ENCODE measurements at places on chromosomes 11 and 22.

- no peak for DNase-seq
Measured at GRCh38 chr11:1201395-1202153, 21.3 kb upstream of the MUC5B start.

DNA sequence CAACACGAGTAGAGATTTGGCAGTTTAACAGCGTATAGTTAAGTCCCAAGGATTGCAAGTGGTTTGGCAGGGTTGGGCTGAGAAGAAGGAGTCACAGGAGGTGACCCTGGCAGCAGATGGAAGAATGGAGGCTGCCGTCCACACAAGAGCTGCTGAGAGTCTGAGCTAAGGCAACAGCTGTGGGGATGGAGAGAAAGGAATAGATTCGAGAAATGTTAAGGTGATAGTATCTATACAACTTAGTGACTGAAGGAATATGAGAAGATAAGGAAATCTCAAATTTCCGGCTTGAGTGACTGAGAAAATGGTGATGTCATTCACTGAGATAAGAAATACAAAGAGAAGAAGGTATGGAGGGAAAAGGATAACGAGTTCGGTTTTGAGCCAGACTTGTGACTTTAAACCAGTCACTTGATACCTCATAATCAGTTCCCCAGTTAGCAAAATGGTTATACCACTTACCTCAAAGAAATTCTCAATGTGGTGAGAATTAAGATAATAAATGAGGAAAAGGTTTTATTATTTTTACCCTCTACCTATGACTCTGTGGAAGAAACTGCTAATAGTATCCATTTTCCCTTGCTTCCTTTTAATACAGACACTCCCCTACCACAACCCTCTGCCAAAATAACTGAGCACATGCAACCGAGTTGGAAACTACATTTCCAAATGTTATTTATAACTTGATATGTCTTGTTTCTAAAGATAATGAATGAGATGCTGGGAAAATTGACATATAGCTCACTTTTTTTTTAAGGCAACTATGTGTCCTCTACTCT, 30.7 kb downstream of the FAM168A start:
- no peak for DNase-seq

GRCh38 chr11:27408246-27408800, 45.3 kb upstream of the CCDC34 start:
- DNase-seq, result no peak

DNA sequence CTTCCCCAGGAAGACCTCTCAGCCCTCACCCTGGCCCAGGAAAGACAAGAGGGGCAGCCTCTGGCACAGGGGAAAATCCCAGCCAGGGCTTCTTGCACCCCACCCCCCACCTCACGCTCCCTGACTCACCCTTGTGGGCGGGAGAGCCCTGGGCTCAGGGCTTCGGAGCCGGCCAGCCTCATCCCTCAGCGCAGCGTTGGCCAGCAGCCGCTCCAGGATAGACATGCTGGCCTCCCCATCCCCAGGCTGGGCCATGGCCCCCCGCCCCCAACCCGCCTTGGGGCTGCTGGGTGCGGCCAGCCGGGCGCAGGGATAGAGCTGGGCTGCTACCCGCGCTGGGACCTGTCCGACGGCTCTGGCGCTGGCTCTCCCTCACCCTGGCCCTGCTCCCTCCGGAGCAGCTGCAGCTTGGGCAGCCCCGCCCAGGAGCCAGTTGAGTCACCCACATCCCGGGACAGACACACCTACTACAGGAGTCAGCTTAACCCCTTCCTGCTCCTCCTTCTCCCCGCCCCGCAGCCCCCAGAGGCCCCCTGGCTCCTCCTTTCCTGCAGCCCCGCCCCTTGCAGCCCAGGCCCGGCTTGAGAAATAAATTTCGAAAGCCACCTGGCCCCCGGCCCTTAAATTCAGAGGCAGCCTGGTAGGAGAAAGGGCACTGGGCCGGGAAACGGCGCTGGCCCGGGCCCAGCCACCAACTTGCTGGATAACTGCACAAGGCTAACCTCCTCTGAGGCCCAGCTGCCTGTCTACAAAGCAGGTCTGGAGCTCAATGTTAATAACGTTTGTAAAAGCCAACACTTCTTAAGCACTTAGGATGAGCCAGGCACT, 13.4 kb downstream of the TNKS1BP1 start:
- peak; percentile 83 for DNase-seq

DNA sequence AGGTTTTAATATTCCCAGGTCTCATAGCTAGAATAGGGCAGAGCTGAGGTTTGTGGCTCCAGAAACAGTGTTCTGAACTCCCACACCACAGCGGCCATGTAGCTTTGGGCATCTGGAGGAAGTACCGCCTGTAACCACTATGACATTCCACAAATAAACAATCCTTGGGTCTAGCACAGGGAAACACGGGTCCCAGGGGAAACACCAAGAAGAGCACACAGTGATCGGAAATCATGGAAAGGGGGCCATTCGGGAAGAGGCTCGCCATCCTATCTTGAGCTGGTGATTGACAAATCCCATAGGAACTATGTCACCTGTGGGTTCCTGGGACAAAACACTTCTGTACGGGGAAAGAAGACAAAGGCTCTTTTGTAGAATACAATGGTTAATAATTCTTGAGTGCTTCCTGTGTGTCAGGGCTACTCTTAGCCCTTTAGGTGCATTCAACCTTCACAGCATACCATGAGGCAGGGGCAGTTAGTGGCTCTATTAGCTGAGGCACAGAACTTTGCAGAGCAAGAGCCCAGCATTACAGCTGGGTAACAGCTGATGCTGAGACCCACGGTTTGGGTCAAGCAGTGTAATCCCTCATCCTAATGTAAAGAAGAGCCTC, 514.2 kb downstream of the NTM start:
- DNase-seq, result no peak

DNA sequence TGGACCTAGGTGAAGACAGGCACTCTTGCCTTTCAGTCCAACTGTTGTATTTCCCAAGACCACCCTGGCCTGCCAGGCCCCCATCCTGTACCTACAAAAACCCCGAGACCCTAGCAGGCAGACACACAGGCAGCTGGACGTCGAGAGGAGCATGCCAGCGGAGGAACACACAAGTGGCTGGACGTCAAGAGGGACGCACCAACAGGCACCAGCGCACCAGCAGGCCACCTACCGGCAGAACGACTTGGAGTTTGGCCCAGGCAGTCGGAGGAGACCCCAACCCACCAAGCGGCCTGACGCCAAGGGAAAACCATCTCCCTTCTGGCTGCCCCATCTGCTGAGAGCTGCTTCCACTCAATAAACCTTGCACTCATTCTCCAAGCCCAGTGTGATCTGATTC, 1883.4 kb upstream of the RAG2 start:
- DNase-seq, result no peak

DNA sequence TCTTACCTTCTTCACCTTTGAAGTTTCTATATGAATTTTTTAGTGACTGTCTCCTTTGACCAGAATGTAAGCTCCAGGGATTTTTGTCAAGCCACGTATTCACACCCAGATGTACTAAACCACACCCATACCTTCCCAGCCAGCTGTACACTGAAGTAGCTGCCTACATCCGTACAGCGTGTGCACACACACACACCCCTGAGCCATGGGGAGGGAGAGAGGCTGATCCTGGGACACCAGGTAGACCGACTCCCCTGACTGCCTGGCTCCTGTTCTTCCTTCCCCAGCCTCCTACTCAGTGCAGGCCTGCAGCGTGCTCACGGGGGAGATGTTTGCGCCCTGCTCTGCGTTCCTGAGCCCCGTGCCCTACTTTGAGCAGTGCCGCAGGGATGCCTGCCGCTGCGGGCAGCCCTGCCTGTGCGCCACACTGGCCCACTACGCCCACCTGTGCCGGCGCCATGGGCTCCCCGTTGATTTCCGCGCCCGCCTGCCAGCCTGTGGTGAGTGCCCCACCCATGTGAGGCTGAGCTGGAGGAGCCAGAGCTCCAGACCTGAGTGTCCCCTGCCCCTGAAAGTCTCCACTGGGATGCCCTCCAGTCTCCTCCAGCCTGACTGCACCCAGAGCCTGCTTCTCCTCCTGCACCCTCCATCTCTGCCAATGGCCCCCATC, 25.9 kb downstream of the OTOG start:
- DNase-seq, result no peak

- DNase-seq, result peak; percentile 76
Measured at GRCh38 chr11:2196970-2197770, 25.6 kb upstream of the TH start.

DNA sequence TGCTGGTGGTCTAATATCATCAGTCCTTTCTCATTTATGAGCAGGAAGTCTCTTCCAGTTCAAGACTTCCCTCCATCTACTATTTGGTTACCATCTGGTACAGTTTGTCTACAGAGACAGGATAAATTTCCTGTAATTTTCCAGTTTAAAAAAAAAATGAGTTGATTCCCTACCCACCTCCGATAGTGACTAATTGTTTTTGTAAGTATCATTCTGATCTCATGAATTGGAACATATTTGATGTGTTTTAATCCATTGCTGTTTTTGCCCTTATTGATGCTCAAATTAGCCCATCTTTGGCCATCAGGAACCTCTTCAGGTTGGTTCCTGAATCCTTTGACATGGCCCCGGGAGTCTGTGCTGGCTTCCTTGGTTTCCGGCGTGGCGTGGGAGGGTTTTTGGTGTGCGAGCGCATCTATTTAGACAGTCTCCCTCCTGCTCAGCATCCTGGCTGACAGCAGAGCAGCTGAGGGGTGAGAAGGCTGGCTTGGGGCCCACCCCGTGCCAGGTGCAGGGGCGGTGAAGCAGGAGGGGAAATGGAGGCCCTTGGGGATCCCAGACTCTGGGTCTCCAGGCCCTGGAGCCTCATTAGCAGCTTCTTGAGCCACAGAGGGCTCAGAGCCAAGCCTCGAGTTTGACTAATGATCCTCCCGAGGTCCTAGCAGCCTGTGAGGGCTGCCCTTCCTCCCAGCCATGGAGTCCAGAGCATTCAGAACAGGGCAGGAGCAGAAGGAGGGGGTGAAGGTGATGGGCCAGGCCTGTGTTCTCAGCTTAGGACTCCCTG, 6.8 kb downstream of the OMP start:
- DNase-seq, result no peak

DNA sequence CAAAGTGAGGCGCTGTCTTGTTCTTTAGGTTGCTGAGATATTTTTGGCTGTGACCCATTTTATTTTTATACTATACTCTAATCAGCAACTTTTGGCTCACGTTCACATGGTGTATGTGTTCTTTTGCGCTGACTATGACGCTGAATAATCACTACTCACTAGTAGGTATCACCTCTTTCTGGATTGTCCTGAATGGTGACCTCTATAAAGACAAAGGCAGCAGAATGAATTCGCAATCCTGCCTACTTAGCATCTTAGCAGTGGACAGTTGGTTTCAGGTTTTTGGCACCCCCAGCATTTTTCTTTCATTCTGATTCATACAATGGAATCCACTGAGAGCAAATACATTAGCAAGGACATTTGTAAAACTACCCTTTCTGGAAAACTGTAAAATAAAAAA, 351.3 kb downstream of the JRKL start:
- no peak for DNase-seq

DNA sequence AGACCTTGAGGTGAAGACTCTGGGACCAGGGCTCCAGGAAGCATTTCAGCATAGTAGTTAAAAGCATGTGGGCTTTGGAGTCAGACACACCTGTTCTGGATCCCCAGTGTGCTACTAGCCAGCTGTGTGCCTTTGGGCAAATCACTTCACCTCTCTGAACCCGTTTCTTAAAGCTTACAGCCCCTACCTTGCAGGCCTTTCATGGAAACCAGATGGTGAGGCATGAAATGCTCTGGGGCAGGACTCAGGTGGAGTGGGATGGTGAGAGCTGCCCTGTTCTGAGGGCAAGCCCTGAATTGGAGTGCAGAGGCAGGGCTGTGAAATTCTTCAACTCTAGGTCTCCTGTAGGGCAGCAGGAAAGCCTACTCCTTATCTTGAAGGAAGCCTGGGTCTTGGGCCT, 10.5 kb downstream of the UCP2 start:
- DNase-seq, result no peak

- no peak for DNase-seq
Measured at GRCh38 chr11:128343870-128344269, 243.5 kb downstream of the ETS1 start.

- no peak for DNase-seq
Measured at GRCh38 chr11:9180784-9181183, 84.4 kb downstream of the DENND5A start.

DNA sequence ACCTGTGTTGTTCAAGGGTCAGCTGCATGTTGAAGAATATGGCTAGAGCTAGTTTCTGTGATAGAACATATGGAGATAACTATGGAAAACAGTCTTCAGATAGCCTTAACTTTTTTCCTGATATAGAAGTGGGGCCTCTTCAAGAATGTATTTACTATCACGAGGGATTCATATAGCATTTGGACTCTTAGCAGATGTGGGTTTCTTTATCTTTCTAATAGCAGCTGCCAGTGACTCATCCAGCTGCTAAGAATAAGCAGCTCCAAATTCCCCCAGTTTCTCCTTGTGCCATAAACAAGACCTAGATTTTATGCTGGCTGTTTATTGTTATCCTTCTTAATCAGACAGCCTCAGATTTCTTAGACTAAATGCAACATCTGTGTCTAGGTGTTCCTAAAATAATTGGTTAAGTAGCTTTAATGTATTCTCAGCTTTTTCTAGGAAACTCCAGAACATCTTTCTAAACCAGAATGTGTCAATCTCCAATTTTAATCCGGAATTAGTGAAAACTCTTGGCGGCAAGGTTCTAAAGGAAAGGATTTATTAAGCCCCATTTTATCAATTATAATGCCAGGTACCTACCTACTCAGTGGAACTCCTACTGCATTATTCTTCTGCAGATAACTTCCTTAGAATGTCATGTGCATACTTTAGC, 119.8 kb downstream of the CSTPP1 start:
- no peak for DNase-seq

- no peak for DNase-seq
Measured at GRCh38 chr22:49517211-49517610, 310.5 kb downstream of the BRD1 start.

- DNase-seq, result peak; percentile 31
Measured at GRCh38 chr11:44601471-44602370, 36.3 kb downstream of the CD82 start.

DNA sequence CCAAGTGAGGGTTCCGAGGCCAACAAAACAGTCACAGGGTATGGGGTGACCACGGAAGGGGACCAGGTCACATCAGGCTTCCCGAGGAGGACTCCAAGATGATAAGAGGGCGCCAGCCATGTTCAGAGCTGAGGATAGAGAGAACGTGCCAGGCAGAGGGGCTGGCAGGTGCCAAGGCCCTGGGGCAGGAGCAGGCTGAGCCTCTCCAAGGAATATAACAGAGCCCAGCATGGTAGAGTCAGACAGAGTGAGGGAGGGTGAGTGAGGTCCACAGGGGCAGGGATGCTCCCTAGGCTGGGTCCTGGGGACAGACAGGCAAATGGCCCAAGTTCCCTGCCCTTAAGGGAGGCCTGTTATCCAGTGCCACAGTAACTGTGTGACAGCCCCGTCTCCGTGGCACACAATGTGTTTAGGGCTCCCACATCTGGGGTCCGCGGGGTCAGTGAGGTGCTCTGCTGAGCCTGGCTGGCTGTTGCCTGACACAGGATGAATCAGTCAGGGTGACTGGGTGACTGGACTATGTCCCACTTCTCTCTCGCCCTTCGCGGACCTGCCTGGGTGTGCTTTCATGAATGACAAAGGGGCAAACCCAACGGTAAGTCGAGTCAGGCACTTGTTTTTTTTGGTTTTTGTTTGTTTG, 105.3 kb downstream of the MPPED1 start:
- DNase-seq, result no peak

Measured in activated naive CD8-positive, alpha-beta T cell treated with anti-CD3 and anti-CD28 coated beads for 36 hours (primary cell).